NCI-H82 (cell line): ENCODE measurements at places on chromosomes 5 and 9.

GRCh38 chr9:91905991-91906469 lies 44.0 kb downstream of the ROR2 start:
- DNase-seq = no peak

DNA sequence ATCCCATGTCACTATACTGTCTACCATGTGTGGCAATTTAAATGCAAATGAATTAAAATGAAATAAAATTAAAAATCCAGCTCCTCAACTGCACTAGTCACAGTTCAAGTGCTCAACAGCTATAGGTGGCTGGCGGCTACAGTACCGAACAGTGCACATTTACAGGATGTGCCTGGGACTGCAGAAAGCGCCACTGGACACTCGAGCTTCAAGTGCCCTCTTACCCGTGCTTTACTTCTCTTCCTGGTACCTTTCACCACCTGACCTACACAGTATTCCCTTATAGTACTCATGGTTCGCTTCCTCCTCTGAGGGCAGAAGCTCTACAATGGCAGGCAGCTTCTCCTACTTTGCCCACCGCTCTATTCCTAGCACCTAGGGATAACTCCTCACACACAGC lies 166.6 kb downstream of the FANCC start:
- DNase-seq = no peak

- peak; percentile 95 for DNase-seq
Observed at GRCh38 chr5:139638736-139639618, 9.2 kb upstream of the CXXC5 start.

DNA sequence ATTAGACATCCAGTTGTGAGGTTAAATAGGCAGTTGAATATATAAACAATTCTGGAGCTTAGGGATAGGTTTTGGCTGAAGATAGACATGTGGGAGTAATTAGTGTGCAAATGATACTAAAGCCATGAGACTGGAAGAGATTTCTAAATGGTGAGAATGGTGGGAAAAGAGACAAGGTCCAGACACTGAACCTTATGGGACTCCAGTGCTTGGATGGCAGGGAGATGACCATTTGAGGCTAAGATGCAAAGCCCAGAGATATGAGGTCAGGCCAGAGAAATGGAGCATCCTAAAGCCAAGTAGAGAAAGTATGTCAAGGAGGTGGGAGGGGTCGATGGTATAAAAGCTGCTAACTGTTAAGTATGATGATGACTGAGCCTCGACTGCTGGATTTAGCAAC lies 115.6 kb downstream of the SEMA5A start:
- no peak for DNase-seq

- no peak for DNase-seq
Observed at GRCh38 chr5:94485067-94485466, 133.3 kb downstream of the KIAA0825 start.
